NCI-H2227 treated with DMSO at 0.1 percent for 48 hours (cell line): ENCODE measurements at places on chromosomes 1 and 21.

DNA sequence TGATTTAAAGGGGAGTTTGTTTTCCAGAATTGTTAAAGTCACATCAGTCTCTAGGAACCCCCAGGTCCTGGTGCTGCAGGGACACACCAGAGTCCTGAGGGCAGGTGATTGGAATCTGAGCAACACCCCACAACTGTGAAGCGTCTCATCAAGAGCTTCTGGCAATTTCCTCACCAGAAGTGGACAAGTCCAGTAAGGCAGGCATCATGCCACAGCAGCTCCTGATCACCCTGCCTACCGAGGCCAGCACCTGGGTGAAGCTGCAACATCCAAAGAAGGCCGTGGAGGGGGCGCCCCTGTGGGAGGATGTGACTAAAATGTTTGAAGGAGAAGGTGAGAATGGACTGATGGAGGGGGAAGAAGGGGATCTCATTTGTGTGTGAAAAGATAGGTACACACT lies 2.1 kb downstream of the ZFP69 start:
- no peak for DNase-seq

DNA sequence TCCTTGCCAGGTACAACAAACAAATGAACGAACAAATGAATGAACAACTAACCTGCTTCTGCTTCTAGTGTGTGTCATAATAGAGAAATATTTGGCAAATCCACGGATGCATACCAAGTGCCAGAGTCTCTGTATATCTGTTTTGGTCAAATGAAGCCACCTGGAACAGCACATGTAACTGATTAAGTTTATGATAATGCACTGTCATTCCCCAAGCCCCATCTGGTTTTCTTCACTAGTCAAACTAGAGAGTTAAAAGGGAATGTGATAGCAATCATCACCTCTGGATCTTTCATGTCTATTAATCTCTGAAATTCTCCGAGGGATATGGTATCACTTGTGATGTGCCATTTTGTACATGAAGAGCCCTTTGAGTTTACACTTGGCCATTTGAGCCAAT lies 21.0 kb upstream of the SCAF4 start:
- DNase-seq: no peak

GRCh38 chr21:46284077-46284644 lies 1.2 kb downstream of the MCM3AP start:
- DNase-seq: no peak

GRCh38 chr1:16091296-16091695 lies 17.8 kb upstream of the FAM131C start:
- no peak for DNase-seq

GRCh38 chr21:43645136-43645891 lies 14.0 kb downstream of the HSF2BP start:
- DNase-seq: no peak

DNA sequence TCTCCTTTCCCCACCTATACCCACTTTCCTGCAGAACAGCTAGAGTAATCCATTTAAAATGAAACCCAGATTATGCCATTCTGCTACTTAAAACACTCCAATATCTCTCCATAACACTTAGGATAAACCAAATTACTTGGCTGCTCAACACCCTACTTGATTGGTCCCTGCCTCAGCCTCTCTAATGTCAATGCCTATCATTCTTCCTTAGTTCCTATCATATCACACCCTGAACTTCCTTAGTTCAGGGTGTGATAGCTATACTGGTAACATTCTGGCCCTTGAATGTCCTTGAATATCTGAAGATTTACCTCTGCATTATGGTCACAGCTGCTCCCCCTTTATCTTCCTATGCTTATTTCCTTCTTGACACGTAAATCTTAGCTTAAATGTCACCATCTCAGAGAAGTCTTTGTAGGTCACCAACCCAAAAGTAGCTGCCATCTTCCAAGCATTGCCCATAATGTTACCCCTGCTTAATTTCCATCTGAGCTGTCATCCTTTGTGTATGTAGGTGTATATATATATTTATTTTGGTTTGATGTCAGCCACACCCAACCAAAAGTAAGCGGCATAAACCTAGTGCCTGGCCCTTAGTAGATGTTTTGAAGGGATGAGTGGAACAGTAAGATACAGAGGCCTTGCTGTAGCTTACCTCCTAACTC lies 379.8 kb downstream of the PTPRC start:
- no peak for DNase-seq

- DNase-seq: no peak
These were observed 71.6 kb downstream of the RD3 start for GRCh38 chr1:211420389-211420788.

DNA sequence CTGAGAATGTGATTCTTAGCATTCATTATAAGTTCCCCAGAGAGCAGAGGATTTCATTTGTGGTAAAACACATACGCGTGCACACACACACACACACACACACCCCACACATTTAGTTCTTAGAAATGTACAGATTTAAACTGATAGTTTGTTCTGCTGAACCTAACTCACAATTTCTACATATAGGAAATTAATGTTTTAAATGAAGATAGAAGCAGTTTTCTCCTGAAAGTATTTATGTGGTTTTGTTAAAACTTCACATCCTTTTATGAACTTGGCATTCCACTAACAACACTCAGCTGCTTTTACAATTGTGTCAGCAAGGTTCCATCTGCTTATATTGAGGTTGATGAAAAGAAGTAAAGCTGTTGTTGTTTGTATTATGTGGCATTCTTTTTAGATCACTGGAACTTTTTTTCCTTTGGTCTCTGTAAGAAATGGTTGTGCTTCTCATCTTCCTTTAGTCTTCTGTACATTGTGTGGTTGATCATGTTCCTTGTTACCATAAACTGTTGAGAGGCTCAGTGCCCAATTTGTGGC lies 41.6 kb downstream of the AK4 start:
- no peak for DNase-seq

DNA sequence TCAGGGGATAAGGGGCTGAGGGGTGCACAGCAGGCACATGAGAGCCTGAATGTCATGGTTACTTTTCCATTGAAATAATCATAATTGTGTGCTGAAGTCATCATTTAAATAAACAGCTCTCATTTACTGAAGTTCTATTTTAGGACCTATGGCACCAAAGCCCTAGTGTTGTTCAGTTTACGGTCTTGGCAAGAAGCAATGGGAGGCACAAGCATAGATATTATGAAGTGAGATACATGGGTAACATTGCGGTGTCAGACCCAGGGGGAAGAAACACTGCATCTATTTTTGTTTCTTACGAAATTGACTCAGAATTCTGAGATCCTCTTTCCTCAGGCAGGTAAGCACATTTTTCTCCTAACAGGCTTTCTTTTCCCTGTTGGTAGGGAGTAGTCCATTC lies 437.8 kb upstream of the PROX1 start:
- no peak for DNase-seq

DNA sequence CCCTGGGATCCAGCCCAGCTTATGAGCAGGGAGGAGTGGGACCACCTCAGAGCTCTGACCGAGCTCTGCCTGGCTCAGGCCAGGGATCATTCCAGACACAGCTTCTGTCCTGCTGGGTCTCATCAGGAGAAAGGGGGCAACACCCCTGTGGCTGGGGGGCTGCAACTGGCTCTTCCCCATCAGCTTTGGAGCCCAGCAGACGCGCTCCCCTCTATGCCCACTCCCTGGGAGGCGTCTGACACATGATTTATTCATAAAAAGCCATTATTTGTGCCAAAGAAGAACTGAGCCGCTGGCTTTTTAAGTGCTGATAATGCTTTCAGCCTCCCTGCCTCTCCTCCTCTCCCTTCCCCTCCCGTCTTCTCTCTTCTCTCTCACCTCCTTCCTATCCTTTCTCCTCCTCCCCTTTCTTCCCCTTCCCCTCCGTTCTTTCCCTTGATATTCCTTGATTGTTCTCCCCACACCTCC lies 25.0 kb downstream of the FOXO6 start:
- DNase-seq: no peak

DNA sequence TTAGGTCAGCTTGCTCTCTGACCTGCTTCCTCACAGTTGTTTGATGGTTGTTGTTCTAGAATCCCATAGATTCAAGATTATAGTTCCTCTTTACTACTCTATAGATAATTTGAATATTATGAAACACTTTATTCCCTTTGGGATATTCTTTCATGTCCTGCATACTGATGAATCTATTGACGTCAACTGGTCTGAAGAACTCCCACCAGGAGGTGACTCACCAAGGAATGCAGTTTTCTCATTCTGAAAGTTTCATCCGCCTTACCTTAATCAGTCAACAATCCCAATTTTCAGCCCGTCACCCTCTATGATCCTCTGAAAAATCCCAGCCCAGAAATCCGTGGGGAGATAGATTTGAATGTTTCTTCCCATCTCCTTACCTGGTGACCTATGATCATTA lies 834.1 kb upstream of the PRMT6 start:
- no peak for DNase-seq

DNA sequence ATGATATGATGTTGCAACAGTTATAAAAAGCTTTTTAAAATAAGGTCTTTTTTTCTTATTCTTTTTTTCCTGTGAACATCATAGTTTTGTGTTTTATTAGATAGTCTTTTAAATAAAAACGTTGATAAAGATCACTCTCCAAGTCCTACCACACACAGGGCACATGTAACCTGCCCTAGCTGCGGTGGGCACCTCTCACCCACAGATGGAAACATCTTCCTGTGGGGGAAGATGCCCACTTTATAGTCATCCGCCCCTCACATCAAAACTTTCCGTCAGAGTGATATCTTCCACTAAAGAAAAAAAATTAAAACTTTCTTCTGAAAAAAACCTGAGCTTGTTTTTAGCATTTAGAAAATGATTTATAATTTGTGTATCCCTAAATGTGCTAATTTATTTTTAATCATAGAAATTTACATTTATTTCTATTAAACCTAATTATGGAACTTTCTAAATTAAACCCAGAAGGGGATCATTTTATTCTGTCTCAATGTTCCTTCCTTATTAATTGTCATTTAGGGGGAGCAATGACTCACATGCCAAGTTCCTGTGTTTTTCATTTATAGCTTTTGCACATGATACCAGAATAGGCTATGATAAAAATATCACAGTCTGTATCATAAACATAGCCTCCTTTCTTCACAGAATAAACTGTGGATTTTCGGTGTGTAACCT lies 24.7 kb downstream of the TNFRSF9 start:
- no peak for DNase-seq

GRCh38 chr1:76944942-76945341 lies 77.7 kb downstream of the ST6GALNAC5 start:
- DNase-seq: no peak

- DNase-seq: no peak
These were observed 14.4 kb downstream of the NSL1 start for GRCh38 chr1:212777151-212777550.

DNA sequence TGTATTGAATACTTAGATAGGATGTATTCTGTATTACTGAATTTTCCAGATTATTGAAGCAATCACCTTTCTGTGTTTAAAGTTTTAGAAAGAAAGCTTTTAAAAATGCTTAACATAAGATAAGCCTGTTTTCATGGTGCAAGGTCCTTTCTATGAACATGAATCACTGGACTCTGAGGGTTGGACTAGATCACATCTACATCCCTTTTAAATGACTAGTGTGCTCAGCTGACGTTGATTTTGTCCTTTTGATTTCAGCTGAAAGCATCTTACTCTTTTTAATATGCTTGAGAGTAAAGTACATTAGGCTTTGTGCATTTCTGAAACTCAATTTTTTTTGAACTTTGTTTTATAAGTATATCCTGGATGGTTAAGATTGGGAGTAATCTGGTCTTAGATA lies 16.2 kb downstream of the MIER1 start:
- no peak for DNase-seq

- DNase-seq: no peak
These were observed 60.0 kb upstream of the FGGY start for GRCh38 chr1:59236721-59237545.

GRCh38 chr1:233393926-233394680 lies 66.6 kb downstream of the MAP3K21 start:
- no peak for DNase-seq

DNA sequence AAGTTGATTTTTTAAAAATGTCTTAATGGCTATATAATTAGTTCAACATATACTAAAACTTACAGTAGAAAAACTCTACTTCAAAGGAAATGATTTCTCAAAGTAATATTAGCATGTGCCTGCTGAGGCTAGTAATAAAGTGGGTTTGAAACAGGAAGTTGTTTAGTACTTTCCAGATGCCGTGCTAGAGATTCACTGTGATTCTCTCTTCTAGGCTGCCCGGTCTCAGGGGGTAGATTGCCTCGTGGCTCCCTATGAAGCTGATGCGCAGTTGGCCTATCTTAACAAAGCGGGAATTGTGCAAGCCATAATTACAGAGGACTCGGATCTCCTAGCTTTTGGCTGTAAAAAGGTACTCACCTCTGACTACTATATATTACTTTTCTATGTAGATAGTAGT lies 9.1 kb downstream of the EXO1 start:
- peak; percentile 81 for DNase-seq

- DNase-seq: no peak
These were observed 2.7 kb downstream of the USP25 start for GRCh38 chr21:15732290-15732995.

- DNase-seq: no peak
These were observed 342.0 kb downstream of the USP25 start for GRCh38 chr21:16071761-16072160.

DNA sequence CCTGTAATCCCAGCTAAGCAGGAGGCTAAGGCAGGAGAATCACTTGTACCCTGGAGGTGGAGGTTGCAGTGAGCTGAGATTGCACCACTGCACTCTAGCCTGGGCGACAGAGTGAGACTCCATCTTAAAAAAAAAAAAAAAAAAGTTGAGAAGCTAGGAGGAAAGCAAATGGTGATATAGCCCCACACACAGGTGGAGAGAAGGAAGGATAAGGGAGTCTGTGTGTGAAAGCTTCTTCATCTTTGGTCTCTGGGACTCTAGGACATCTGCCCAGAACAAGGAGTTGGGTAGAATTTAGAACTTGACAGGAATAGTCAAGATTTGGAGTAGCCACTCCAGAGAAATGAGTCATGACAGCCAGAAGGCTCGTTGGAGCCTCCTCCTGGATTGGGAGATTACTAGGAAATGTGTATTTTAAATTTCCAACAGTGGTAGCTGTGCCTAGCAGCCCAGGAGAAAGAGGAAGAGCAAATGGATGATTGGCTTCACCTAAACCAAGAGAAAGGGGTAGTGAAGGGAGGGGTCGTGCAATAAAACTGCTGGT lies 19.9 kb downstream of the NPL start:
- DNase-seq: no peak

GRCh38 chr1:46603481-46603857 lies 599 bp downstream of the MKNK1 start:
- no peak for DNase-seq

- DNase-seq: no peak
These were observed 8.2 kb upstream of the HPCAL4 start for GRCh38 chr1:39699419-39699818.

- no peak for DNase-seq
These were observed 37.5 kb upstream of the RCAN3 start for GRCh38 chr1:24465099-24465498.

DNA sequence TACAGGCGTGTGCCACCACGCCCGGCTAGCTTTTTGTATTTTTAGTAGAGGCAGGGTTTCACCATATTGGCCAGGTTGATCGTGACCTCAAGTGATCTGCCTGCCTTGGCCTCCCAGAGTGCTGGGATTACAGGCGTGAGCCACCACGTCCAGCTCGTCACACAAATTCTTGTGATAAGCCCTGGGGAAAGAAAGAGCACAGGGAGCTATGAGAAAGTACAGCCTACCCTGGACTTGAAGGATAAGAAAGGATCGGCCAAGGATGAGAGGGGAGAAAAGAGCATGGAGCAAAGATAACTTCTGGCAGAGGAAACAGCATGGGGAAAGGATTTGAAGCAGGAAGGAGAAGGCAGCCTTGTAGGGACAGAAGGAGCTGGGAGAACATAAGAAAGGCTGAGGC lies 29.2 kb downstream of the SESN2 start:
- DNase-seq: no peak

GRCh38 chr1:77866296-77866695 lies 22.1 kb upstream of the NEXN start:
- no peak for DNase-seq
